ENCODE measurements at places on chromosomes 11 and 22. TPM values are rescaled to one million over a fixed set of nuclear protein-coding genes. Genes with fewer than 3 reads are reported as not detected.

The OR52I2 gene
- total RNA-seq: not detected

- peaks cover 21% of the 10 kb centered on the region for H3K36me3 ChIP-seq
- H3K4me1 ChIP-seq: no peaks in the 10 kb centered on the region
- no peak overlapping the region for H3K4me3 ChIP-seq
- no peaks in the 10 kb centered on the region for H3K27me3 ChIP-seq
- peak; percentile 42 for DNase-seq
- H3K27ac ChIP-seq: no peak overlapping the region
Observed at GRCh38 chr11:17979770-17980371, 33.0 kb downstream of the SERGEF start.

The CHEK1 gene
- 164 TPM for total RNA-seq

DNA sequence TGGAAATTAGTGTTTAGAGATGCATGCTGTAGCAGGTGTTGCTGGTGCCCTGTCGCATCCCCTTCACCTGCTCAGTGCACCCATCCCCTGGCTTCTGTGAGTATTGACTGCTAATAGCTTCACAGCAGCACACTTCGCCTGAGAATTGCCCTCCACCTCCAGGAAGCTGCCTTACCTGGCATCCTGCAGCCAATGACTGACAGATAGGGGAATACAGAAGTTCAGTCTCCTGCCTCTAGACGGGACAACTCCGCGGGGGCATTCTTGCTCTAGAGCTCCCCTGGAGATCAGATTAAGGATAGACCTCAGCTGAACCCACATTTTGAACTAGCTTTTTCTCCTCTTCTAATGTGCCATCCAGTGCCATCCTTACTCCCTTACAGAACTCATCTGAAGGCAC lies 9.3 kb upstream of the CD3E start:
- H3K36me3 ChIP-seq: no peaks in the 10 kb centered on the region
- no peak overlapping the region for H3K27ac ChIP-seq
- no peak for DNase-seq
- H3K4me1 ChIP-seq: peaks cover 21% of the 10 kb centered on the region
